Left ventricle myocardium inferior (tissue), 1 donor: ENCODE measurements at places on chromosomes 6 and 20. TPM values are rescaled to one million over a fixed set of nuclear protein-coding genes. Genes with fewer than 3 reads are reported as not detected.

GRCh38 chr20:50203951-50204937 lies 13.6 kb downstream of the CEBPB start:
- H3K4me3 ChIP-seq: no peak overlapping the region
- H3K4me1 ChIP-seq: peaks cover 10% of the 10 kb centered on the region
- peaks cover 5% of the 10 kb centered on the region for H3K36me3 ChIP-seq
- H3K27me3 ChIP-seq: no peaks in the 10 kb centered on the region
- no peak for DNase-seq
- H3K27ac ChIP-seq: no peak overlapping the region

DNA sequence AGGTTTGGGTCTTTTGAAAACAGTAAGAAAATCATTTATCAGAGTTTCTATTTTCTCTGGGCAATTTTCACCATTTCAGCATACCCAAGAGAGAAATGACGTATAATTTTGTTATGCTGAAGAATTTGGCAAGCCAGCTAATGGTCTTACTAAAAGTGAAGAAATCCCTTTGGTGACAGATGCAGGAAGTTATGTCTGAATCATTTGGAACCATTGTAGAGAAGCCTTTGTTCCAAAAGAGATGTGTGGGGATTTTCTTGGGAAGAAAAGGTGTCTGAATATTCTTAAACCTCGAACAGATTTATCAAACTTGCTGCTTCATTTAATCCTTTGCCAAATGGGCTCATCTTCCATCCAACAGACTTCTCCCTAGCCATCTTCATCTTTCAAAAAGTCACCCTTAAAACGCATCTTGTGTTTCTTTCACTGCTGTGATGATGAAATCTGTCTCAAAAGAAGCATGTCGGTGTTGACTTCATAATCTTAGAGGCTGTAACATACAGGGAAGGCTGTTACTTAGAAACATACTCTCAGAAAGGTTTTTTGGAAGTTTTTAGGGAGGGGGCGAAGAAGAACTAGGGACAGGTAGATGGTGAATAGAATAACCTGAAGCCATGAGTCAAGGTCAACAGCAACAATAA lies 39.5 kb downstream of the CITED2 start:
- H3K27me3 ChIP-seq: no peaks in the 10 kb centered on the region
- no peak for DNase-seq
- peaks cover 7% of the 10 kb centered on the region for H3K4me1 ChIP-seq

DNA sequence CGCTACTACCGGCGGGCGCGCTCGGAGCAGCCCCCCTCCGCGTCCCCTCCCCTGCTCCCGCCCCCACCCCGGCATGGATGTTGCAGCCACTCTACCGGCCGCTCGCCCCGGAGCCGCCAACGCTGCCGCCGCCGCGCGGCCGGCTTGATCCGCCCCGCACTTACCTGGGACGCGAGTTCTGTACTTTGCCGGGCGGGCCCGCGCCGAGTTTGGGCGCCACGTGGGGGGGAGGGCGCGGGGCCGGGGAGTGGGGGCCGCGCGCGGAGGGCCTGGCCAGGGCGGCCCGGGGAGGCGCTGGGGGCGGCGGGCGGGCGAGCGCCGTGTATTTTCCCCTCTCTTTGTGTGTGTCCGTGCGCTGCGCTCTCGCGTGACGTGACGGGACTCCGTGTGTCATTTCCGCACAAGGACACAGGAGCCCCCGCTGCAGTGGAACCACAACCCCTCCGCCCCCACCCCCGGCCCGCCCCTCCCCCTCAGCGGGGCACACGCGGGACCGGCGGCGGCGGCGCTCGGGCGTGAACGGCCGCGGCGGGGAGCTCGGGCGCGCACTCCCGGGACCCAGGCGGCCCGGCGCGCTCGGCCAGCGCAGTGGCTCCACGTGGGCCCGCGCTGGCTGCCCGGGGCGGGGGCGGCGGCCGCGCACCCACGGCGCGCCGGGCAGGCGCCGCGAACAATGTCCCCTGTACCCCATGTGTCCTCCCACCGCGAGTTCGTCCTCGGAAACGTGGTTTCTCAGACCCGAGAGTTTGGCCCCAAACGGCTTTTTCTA lies at the start of gene BEND3:
BEND3 (minus strand) TSS at position 590 of the 769 bp plus-strand sequence. CDS start 16,230 bp downstream, outside the sequence.
- peaks cover 24% of the 10 kb centered on the region for H3K4me1 ChIP-seq
- H3K4me3 ChIP-seq: peak within 1 kb of the TSS; percentile 83
- H3K27ac ChIP-seq: peak within 1 kb of the TSS; percentile 63
- H3K27me3 ChIP-seq: peaks cover 7% of the 10 kb centered on the region

DNA sequence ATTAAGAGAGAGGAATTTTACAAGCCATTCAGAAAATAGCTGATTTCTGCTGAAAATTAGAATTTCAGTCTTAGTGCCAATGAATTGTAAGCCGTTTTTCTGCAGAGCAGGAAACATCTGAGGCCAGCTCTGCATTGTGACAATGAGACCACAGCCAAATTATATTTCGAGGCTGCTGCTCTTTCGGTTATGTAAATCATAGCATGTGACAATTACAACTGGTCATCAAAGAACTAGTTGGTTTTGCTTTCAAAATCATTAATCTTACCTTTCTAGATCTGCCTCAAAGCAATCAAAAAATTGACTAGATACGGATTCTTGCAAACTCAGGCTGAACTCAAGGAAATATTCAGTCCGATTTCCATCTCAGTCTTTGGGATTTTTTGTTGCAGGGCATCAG lies 33.4 kb upstream of the INSM1 start:
- H3K36me3 ChIP-seq: no peaks in the 10 kb centered on the region
- H3K4me1 ChIP-seq: no peaks in the 10 kb centered on the region
- no peak for DNase-seq
- no peak overlapping the region for H3K27ac ChIP-seq
- no peak overlapping the region for H3K4me3 ChIP-seq

DNA sequence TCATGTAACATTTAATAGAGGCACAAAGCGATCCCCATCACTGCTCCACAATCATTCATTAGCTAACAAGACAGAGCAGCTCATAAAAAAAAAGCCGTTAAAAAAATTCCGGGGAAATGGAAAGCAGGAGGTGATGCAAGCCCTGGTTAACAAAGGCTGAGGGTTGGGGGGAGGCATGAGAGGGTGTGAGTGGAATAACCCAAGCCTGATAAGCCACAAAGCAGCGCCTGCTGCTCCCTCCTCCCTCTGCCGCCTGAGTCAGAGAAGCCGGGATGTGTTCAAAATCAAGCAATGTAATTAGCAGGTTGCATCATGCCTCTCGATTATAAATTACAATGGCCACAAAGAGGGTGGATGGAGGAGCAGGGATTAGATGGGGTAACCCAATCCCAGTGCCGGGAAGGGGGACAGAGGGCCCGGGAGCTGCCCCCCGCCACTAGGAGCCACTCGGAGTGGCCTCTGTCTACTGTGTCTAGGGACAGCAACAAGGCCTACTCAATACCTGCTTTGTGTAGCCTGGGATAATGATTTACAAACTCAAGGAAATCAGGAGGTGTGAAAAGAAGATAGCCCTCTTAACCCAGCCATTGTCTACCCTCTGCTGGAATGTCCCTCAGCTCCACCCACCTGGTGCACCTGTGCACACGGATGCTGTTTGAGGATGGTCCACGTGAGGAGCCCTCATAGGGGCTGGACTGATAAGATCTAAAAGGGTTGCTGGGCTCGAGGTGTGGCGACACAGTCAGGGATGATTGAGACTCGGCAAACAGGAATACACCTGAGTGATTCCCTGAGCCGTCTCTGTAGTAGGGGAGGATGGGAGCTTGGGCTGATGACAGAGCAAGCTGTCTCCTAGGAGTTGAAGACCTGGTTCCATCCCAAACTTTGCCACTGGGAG lies 156.9 kb downstream of the VEGFA start:
- no peaks in the 10 kb centered on the region for H3K27me3 ChIP-seq
- peak; percentile 13 for DNase-seq
- no peaks in the 10 kb centered on the region for H3K4me1 ChIP-seq
- H3K4me3 ChIP-seq: no peak overlapping the region
- H3K36me3 ChIP-seq: no peaks in the 10 kb centered on the region
- no peak overlapping the region for H3K27ac ChIP-seq

DNA sequence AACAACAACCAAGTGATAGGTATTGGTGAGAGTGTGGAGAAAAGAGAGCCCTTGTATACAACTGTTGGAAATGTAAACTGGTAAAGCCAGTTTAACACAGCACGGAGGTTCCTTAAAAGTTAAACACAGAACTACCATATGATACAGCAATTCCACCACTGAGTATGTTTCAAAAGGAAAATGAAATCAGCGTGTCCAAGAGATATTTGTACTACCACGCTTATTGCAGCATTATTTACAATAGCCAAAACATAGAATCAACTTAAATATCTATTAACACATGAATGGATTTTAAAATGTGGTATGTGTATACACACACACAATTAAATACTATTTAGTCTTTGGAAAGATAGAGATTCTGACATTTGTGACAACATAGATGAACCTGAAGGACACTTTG lies 1.1 kb downstream of the PTCHD4 start:
- H3K27ac ChIP-seq: peak overlapping the region; percentile 81
- no peak for DNase-seq
- H3K27me3 ChIP-seq: no peaks in the 10 kb centered on the region
- peak overlapping the region; percentile 63 for H3K4me3 ChIP-seq
- H3K4me1 ChIP-seq: peaks cover 16% of the 10 kb centered on the region
- H3K36me3 ChIP-seq: no peaks in the 10 kb centered on the region

GRCh38 chr20:25547063-25547462 lies 38.3 kb downstream of the NINL start:
- H3K4me3 ChIP-seq: no peak overlapping the region
- peaks cover 6% of the 10 kb centered on the region for H3K4me1 ChIP-seq
- H3K36me3 ChIP-seq: no peaks in the 10 kb centered on the region
- H3K27me3 ChIP-seq: no peaks in the 10 kb centered on the region

DNA sequence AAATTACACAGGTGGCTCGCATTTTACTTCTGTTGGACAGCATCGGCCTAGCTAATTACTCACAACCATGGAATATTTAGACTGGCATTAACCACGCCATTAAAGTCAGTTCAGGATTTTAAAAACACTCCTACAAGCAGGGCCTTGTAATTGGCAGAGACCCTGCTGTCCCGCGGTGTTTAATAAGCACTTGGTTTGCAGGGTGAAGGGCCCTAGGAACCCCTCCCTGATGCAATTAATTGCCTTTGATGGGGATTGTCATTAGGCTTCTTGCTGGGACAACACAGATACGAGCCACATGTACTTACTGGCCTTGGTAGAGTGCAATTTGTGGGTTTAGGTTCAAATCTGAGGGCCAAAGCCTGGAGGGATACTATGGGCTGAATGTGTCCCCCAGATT lies 7.8 kb upstream of the VSTM2L start:
- no peaks in the 10 kb centered on the region for H3K36me3 ChIP-seq
- no peak overlapping the region for H3K27ac ChIP-seq
- H3K4me1 ChIP-seq: peaks cover 21% of the 10 kb centered on the region
- no peak for DNase-seq
- H3K4me3 ChIP-seq: no peak overlapping the region
- H3K27me3 ChIP-seq: peaks cover 29% of the 10 kb centered on the region

GRCh38 chr6:162726947-162727321 lies 632 bp downstream of the PRKN start:
- peaks cover 41% of the 10 kb centered on the region for H3K4me1 ChIP-seq
- H3K27ac ChIP-seq: peak overlapping the region; percentile 93
- H3K36me3 ChIP-seq: no peaks in the 10 kb centered on the region
- no peak for DNase-seq
- H3K4me3 ChIP-seq: peak overlapping the region; percentile 88

DNA sequence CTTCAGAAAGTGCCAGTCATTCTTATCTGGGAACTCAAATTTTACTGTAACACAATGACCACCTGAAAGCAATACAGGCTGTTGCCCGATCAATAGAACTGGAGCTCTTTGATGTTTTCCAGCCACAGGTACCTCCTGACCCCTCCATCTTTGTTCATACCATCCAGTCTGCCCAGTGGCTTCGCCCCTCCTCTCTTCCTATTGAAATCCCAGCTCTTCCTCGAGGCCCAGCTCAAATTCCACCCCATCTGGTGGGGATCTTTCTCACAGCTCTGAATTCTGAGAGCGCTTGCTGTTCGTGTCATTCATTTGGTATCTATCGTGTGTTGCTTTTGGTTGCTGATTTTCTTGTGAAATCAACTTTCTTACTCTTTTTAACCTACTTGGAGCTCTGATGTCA lies 87.9 kb upstream of the CNKSR3 start:
- H3K4me1 ChIP-seq: peaks cover 31% of the 10 kb centered on the region
- no peak overlapping the region for H3K4me3 ChIP-seq
- H3K27ac ChIP-seq: no peak overlapping the region
- H3K27me3 ChIP-seq: no peaks in the 10 kb centered on the region
- no peaks in the 10 kb centered on the region for H3K36me3 ChIP-seq

- peaks cover 61% of the 10 kb centered on the region for H3K4me1 ChIP-seq
- peak overlapping the region; percentile 74 for H3K27ac ChIP-seq
- no peaks in the 10 kb centered on the region for H3K27me3 ChIP-seq
Observed at GRCh38 chr6:136646377-136646776, 96.2 kb upstream of the MAP7 start.

Gene PBOV1
- total RNA-seq: not detected

Gene SLC32A1
- not detected for total RNA-seq

Gene BPIFB4
- not detected for total RNA-seq

Gene LINC00237
- not detected for total RNA-seq

Gene MLN
- total RNA-seq: not detected

Gene C2
- total RNA-seq: 9.7 TPM

Gene KCNQ5
- total RNA-seq: 0.11 TPM
